ENCODE measurements at places on chromosomes 2 and 18.

GRCh38 chr2:235530735-235531134 is 36.9 kb downstream of the AGAP1 start:
- DNase-seq, result no peak

DNA sequence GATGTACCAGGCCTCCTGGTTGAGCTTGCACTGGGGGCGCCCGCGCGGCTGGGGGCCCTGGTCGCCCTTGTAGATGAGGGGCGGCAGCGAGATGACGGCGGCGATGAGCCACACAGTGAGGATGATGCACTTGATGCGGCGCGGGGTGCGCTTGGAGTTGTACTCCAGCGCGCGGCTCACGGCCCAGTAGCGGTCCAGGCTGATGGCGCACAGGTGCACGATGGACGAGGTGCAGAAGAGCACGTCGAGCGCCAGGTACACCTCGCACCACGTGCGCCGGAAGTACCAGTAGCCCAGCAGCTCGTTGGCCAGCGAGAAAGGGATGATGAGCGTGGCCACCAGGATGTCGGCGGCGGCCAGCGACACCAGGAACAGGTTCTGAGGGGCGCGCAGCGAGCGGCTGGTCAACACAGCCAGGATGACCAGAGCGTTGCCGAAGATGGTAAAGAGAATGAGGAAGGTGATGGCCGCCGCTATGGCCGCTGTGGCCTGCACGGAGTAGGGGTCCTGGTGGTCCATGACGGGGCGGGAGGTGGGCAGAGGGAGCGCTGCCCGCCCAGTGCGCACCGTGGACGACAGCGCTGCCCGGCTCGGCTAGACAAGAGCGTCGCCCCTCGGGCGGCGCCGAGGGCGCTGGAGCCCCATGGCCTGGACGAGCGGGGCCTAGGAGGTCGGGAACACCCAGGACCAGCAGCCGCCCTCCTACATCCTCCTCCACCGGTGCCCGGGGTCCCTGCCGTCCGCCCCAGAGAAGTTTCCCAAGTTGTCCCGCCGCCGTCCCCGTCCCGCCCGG is 544 bp downstream of the ADRA2B start:
- DNase-seq, result no peak

DNA sequence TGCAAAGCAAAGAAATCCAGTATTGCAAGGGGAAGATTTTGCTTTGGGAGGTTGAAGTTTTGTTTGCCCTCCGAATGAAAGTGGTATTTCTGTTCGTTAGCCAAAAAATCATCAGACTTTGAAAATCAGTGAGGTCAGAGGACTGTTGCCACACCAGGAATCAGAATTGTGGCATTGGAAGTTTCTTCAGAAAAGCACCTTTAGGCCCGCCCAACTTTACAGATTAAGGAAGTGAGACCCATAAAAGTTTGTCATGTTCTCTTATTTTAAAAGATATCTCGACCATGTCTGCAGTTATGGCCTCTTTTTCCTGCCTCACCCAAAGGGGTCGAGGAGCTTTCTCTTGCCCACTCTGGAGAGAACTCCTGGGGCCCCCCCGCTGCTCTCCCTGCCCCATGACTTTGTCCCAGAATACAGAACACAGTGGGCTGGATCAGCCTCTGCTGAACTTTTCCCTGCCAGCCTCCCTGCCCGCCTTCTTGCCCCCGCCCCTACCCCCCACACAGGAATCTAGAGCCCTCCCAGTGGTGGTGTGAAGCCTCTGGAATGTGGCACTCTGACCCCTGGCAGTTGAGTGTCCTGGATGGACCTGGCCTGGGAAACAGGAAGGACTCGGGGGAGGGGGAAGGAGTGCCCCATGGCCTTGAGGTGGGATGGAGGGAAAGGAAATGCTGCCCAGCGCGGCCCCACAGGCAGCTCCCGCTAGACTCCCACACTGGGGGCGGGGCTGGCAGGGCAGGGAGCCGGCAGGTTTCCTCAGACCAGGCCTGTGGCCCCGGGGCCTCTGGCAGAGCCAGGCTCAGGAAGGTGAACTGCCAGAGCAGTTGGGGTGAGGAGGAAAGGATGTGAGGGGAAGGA is 25.3 kb downstream of the CRIM1 start:
- no peak for DNase-seq

- no peak for DNase-seq
These were observed 27.7 kb upstream of the ACTR2 start for GRCh38 chr2:65199891-65200290.

DNA sequence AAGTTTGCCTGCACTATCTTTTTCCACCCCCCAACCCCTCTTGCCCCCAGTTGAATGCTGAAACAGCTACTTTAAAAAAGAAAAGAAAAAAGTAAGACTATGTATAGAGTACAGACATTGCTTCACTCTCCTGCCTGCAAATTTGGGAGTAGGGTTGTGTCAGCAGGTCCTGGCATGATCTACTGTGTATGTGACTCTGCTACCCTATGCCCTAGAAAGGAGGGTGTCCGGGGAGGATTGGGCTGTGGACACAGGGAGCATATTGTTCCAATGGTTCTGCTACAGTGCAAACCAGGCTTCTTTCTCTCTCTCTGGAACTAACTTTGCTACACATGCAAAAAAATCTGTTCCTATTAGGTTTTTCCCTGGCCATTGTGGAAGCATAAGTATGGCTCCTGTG is 9.9 kb upstream of the ZEB2 start:
- no peak for DNase-seq

DNA sequence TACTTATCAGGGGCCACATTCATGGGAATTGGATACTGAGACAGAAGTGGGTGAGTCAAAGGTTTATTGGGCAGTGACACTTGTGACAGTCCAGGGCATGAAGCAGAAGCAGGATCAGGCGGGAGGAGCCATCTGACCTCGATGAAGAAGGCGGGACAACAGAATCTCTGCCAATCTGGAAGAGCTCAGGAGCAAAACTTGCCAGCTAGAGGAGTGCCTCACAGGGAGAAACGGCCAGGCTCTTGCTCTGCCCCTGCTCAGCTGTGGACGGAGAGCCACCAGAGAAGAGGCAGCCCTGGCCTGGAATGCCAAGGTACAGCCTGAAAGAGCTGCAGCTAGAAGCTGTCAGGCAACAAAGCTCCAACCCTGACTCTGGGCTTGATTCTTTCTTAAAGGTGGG is 16.9 kb downstream of the DAW1 start:
- no peak for DNase-seq

DNA sequence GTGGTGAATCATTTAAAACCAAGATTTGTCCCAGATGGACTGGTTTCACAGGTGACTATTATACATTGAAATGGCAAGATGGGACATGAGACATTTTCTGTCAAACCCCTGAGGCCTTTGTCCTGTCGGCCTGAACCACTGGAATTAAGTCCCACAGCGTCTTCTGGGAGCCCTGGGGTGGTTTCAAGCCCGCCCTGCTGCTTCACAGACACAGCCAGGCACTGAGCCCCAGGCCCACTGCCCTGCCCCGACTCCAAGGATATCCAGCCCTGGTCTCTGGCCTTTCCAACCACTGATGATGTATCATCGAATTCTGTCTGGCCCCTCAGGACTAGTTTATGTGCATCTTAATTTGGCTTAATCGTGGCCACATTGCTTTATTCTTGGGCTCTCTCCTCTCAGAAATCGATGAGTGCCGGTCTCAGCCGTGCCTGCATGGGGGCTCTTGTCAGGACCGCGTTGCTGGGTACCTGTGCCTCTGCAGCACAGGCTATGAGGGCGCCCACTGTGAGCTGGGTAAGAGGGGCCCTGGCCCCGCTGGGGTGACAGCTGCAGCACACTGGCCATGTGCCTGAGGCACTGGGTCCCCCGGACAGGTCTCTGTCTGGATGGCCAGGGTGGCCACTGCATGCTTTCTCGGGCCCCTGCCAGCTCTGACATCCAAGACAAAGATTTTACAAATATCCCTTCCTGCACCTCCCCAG is 39.5 kb downstream of the MTERF4 start:
- no peak for DNase-seq

GRCh38 chr2:60216452-60216995 is 336.9 kb downstream of the BCL11A start:
- DNase-seq, result no peak

DNA sequence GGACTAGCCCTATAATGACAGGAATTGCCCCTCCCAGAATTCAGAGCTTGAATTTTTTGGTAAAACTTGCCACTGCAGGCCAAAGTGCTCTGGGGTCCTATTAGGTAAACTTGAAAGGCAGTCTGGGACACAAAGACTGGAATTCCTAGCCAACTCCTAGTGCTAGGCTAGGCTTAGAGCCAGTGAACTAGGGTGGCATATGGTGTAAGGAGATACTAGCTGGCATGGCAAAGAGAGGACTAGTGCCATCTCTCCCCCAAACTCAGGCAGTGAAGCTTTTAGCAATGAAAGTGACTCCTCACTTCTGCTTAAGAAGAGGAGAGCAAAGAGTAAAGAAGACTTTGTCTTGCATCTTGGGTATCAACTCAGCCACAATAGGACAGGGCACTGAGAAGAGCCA is 410.5 kb upstream of the CNTNAP5 start:
- no peak for DNase-seq
